Right ventricle myocardium inferior (tissue), 1 donor: ENCODE measurements at places on chromosomes 11 and 22. TPM values are rescaled to one million over a fixed set of nuclear protein-coding genes. Genes with fewer than 3 reads are reported as not detected.
A peak's percentile ranks its signal among the peaks of the same experiment; 100 is the strongest.

Gene MAPK11
- total RNA-seq, result 10.0 TPM

DNA sequence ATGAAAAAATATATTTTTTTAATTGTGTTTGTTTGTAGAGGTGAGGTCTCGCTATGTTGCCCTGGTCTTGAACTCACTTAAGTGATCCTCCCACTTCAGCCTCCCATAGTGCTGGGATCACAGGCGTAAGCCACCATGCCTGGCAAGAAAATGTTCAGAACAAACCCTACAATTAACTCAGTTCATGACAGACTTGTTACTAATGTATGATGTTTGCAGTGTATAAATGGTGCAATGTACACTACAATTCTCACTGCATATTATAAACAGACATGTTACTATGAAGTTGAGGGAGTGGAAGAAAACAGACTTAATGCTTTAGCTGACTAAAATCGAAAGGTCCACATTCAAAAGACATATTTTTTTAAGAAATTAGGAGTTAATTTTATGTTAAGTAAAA lies 59.0 kb downstream of the SIK3 start:
- no peak for DNase-seq

DNA sequence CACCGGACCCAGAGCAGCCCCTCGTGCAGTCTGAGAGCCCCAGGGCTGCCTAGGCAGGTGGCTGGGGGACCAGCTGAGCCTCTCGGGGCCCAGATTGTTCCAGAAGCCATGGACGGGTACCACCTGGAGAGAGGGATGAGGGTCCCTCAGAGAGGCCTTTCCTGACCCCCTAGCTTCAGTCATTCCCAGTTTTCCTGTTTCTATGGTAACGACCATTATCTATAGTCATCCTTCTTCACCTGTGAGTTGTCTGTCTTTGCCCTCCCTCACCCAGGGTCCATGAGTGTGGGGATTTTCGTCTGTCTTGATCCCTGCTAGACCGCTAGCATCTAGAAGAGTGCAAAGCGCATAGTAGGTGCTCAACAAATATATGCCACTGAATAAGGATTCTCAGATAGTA lies 76.3 kb upstream of the TCF20 start:
- no peak for DNase-seq

Gene DEFB131B
- total RNA-seq, result not detected

DNA sequence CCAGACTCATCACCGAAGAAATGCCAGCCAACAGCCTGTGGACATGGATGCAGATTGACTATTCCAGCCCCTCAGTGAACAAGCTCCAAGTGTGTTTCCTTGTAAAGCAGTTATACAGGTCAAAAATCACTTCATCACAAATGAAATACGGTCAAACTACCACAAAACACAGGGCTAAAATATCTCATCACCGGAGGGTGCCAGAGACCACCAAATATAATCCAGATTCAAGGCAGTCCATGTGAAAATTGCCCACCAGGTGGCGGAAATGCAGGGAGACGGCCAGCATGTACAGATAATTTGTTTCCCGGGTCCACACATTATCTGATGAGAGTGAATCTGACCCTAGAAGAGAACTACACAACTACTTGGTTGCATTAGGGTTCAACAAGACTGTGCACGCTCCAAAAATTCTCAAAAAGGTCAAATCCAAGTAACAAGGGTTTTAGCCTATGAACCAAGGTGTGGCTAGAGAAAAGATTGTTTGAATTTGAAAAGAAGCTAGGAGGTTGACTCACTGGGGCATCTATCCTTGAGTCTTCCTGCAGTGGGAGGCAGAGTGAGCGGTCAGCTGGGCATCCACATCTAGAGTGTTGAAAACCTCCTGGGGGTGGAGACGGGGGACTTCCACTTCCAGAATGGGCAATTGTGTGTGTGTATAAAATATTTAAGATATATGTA lies 71.7 kb downstream of the IGLL5 start:
- DNase-seq, result peak; percentile 57

GRCh38 chr22:42688241-42689211 lies 32.1 kb downstream of the A4GALT start:
- DNase-seq, result peak; percentile 91

- DNase-seq, result no peak
Measured at GRCh38 chr22:48347311-48347710, 1480.4 kb downstream of the BRD1 start.

DNA sequence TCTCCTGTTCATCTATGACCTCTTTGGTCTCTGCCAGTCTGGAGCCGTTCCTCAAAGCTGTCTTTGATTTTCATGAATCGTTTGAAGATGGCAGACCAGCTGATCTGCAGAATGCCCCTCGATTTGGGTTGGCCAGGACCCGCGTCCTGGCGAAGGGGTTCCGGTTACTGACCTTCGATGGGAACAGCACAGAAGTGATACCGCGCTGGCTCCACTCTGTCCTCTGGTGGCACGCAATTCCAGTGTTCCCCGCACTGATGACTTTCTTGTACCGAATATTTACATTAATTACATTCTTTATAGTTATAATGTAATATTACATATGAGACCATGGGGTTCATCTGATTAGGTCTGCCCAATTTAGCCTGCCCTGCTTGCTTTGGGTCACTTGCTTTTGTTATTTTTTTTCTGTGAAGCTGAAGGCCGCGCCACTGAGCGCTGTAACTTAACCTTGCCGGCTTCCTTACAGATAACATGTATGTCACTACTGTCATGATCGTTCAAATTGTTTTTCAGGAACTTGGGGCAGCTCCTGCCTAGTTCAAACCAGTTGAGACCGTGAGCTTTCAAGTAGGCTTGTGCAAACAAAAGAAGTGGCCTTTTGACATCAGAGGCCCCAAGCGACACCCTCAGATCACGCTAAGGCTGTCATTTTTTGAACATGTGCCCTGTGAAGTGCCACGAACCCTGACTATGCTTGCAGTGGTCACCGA lies 4.1 kb upstream of the USP18 start:
- no peak for DNase-seq
